Daoy (cell line): ENCODE measurements at places on chromosomes 1 and 21. TPM values are rescaled to one million over a fixed set of nuclear protein-coding genes. Genes with fewer than 3 reads are reported as not detected.

The GPATCH3 gene
- total RNA-seq, result 9.2 and 9.9 TPM in 2 replicates

The OR2AK2 gene
- total RNA-seq, result not detected in 2 replicates

The HES3 gene
- not detected in 2 replicates for total RNA-seq

The SYT14 gene
- total RNA-seq, result 6.0 and 8.0 TPM in 2 replicates

The DTL gene
- total RNA-seq, result 28.7 and 37.0 TPM in 2 replicates

The CR1L gene
- 0.21 and 0.69 TPM in 2 replicates for total RNA-seq

The RGS13 gene
- total RNA-seq, result not detected in 2 replicates

The TNNT2 gene
- total RNA-seq, result not detected in 2 replicates

The PLA2G2A gene
- total RNA-seq, result not detected in 2 replicates

The CRYAA gene
- total RNA-seq, result not detected in 2 replicates

The AK2 gene
- total RNA-seq, result 339 and 582 TPM in 2 replicates

The GNAT2 gene
- total RNA-seq, result 0.11 and 4.8 TPM in 2 replicates

The TFAP2E gene
- total RNA-seq, result 0.06 and 0.21 TPM in 2 replicates
